ENCODE measurements at places on chromosomes 2 and 18.

DNA sequence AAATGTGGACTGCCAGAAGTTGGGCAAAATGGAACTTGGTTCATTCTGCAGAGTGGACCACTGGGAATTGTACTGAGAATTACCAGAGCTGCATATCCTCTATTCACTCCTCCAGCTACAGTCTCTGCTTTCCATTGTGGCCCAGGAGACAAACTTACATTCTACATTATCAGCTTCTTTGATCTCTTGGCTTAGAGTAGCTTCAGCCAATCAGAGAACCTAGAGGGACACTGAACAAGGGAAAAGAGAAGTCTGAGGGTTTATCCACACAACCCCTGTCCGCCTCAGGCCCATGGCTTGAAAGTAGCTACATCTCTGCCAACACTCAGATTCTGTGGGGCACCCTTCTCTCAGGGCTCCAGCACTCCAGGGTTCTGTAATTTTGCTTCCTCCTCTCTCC, 251.1 kb downstream of the TRIB2 start:
- DNase-seq: no peak

GRCh38 chr18:3264362-3264761, 2.4 kb downstream of the MYL12B start:
- DNase-seq: no peak

- no peak for DNase-seq
Observed at GRCh38 chr2:142954493-142954892, 77.0 kb downstream of the KYNU start.

- no peak for DNase-seq
Observed at GRCh38 chr2:173952267-173953046, 12.7 kb downstream of the SP3 start.
